ENCODE measurements at places on chromosomes 4 and X.

GRCh38 chr4:142719854-142720541, 126.1 kb downstream of the INPP4B start:
- no peak for DNase-seq

DNA sequence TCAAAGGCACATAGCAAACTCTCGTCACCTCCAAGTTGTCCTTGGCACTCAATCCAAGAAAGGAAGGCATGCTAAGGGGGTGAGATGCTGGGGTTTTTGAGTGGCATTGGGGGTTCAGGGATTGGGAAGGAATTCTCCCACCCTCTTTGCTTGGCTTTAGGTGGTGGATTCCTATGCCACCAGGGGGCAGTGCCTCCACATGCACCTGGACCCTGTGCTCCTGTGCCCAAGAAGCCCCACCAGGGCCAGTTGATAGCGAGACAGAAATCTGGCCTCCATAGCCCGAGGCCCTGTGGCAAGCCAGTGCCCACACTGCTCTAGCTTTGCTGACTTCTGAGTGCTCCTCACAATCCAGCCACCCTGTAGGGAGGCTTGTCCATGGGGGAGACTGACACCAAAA, 2.0 kb upstream of the FATE1 start:
- peak; percentile 5 for DNase-seq

DNA sequence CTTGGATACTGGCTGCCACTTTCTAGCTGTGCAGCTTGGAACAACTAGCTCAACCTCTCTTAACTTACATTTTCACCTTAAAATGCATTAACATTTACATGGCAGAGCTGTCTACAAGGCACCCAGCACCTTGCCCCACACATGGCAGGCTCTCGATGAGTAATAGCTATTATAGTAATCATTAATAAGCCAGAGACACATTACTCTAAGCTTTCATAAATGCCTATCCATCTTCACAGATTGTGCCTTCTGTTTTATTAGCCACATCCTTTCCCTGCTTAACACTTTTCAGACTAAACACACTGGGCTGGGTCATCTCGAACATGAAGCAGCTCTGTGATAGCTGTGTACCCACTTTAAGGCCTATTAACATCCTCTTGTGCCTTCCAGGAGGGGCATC, 83.8 kb upstream of the UCP1 start:
- no peak for DNase-seq

DNA sequence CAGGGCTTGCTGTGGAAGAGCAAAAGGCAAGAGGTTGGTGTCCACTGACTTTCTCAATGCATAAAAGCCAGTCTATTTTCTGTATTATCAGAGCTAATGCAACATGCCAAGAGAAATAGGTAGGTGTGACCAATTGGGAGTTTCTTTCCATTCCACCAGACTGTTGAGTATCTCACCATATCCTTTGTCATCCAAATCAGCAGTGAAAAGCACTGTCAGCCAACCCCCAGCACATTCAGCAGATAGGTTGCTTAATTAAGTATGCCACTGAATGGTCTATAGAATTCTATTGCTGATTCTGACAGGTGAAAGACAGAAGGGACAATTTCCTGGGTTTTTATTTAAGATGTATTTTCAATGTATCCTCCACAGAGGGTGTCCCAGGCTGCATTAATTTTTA, 139.8 kb downstream of the HS6ST2 start:
- no peak for DNase-seq

GRCh38 chr4:154526151-154526550, 24.0 kb downstream of the PLRG1 start:
- DNase-seq: no peak

- no peak for DNase-seq
Observed at GRCh38 chr4:127521463-127521862, 111.3 kb upstream of the INTU start.

GRCh38 chrX:80335062-80335830, 85.0 kb upstream of the TENT5D start:
- no peak for DNase-seq

DNA sequence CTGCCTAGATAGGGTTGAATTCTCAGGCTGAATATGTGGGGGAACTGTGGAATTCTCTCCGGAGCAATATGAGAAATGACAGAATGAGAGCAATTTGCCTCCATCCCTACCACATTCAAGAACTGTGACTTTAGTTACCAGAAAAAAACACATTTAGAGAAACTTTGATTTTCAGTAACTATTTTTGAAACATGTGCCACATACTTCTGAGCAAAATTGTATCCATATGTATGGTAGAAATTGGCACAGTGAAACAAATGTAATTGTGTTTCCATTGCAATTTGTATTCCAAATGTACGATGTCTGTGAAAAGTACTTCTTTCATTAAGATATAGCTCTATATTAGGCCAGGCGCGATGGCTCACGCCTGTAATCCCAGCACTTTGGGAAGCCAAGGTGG, 5.5 kb upstream of the KLHL8 start:
- DNase-seq: no peak

DNA sequence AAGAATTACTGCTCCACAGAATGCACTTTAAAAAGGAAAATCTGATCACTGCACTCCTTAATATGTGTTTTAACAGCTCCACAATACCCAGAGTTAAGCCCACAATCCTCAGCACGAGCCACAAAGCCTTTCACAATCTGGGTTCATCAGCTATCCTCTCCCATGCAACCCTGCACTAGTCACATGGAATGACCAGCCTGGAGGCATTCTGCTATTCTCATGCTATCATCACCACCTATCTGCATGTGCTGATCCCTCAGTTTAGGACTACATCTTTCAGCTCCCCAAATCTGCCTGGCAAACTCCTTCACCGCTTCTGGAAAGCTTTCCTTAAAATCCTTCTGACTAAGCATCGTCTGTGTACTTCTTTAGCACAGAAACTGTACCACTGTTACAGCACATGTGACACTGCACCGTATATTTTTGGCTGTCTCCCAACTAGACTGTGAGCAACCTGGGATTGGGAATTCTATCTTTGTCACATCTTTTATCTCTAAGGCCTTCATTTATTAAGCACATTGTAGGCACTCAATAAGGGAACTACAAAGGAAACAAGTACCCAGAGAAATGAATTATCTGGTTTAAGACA, 18.3 kb upstream of the EIF1AX start:
- DNase-seq: no peak

DNA sequence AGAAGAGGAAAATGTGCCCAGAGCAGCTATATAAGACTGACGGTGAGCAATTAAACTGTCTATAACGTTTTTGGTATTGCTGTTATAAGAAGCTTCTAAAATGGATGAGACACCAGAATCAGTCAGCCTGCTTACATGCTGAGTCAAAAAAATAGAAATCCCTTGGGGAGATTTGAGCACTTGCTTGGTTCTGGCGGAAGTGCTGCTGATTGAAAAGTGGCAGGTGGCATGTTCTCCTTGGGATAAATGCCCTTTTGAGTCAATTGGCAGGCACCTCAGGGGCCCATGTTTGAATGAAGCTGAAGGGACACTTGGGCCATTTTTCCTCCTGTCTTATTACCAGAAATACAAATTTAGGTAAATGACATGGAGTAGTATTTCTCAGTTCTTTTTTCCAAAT, 148.7 kb downstream of the PTCHD1 start:
- no peak for DNase-seq

- no peak for DNase-seq
Observed at GRCh38 chr4:128573781-128574508, 235.6 kb upstream of the JADE1 start.

DNA sequence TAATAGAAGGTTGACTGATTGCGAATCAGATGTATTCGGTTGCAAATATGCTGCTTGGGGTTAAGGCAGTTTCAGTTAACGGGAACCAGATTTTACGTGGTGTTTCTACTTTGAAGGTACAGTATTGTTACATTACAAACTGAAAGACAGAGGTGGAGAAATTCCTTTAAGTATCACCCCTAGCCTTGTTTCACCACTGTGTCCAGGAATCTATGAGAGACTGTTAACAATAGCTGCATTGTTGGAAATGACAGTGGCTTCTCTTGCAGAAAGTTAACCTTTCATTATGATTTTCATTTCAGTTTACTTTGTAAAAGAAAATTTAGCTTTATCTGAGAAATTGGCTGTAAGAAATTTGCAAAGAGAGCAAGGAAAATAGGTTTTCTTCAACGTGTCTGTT, 2.6 kb downstream of the CDKL5 start:
- DNase-seq: no peak

DNA sequence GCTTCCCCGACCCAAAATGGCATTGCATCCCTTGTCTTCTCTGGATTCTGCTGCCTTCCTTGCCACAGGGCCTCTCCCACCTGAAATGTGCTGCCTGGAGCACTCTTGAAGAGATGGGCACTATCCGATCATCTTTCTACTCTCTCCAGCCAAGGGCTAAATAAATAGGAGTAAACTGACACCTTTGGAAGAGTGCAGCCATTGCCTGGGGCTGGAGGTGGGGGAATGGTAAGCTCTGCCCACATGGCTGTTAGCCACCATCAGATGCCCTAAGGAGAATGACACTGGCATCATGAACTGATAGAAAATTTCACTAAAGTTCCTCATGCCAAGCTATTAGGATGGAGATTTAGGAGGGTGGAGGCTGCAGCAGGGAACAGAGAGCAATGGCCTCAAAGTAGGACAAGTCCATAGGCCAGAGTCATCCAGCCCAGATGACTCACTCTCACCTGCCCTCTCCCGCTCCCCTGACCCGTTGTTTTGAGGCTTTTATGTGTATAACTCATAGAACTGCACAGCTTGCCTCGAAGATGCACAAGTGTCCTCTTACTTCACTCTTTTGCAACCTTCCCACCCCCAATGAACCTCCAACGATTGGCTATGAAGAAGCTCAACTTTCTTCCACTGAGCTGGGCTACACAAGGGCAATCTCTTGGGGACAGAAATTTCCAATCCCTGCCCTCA, 822 bp upstream of the PFKFB1 start:
- DNase-seq: no peak

GRCh38 chrX:24398766-24399165, 38.3 kb downstream of the SUPT20HL1 start:
- DNase-seq: no peak

DNA sequence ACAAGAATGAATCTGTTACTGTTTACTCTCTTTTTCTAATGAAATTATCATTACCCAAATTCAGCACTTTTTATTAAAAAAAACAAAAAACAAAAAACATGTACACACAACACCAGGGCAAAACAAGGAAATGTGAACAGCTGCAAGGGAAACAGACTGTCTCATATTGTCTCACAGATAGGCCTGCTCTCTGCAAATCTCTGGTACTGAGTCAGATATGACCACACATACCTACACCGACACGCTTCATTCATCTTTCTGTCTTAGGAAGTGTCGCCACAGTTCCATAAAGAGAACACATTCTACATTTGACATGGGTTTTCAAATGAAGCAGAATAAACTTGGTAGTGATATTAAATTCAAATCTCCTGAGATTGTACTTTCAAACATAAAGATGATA, 92.2 kb upstream of the GPR34 start:
- no peak for DNase-seq

GRCh38 chr4:88725986-88726385, 28.4 kb upstream of the NAP1L5 start:
- no peak for DNase-seq
